NCI-H2081 treated with DMSO at 0.1 percent for 48 hours (cell line): ENCODE measurements at places on chromosomes 4 and X.

GRCh38 chrX:49934729-49935128, 12.3 kb downstream of the CLCN5 start:
- no peak for DNase-seq

DNA sequence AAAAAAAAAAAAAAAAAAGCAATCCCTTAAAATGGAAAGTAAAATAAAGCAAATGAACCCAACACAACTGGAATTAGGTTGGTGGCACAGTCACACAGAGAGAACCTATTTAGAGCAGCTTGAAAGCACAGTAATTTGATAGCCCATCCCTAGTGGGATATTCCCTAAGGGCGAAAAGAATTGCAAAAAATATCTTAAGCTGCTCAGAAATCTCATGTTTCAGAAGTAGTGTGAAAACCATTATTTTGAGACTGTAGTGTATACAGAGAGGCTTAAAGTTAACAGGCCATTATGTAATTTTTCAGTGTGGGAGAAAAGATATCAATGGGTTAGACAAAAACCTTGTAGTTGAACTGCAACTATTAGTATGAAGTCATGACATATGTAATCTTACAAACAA, 40.0 kb upstream of the DHX15 start:
- no peak for DNase-seq

DNA sequence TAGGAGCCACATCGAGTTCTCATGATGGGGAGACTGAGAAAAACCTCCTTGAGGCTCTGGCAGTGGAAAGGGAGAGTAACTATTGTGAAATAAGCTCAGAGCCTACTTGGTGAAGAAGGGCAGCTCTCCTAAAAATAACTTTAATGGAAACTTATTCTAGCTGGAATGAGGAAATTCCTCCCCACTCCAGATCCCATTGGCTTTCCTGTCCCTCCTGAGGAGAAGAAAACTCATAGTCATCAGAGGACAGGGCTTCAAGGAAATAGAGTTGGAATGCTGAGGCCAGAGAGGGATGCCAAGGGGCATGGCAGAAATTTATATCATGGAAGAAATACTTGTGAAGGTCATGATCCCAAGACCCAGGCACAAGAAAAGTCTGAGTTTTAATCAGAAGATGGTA, 70.7 kb upstream of the TAPT1 start:
- no peak for DNase-seq

GRCh38 chr4:156913234-156913633, 58.4 kb downstream of the PDGFC start:
- DNase-seq, result no peak

DNA sequence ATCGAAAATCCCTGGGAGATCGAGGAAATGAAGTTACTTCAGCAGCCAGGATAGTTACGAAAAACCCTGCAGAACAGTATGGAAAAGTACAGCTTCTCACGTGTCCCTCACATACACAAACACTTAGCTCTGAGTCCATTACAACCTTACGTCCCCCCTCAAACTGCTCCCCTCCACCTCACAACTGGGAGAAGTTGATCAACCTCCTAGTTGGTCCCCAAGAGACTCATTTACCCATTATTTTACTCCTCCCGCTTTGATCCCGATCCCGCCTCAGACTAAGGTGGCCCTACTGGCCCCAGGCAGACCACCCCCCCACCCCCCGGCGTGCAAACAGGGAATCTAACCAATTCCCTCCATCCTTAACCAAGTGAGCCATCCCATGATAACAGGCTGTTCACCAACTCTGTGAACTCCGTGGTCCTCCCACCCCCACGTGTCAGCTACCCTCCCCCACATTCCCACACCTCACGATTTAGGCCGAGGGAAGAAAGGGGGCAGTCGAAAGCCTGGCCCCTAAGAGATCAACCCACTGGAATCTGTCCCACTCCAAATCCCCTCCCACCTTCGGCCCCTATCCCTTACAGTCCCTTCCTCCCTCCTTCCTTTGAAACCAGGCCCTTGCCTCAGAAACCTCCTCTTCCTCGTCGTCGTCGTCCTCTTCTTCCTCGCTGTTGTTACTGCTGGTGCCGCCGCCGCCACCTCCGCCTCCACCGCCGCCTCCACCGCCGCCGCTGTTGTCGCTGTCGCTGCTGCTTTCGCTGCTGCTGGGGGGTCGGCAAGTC, 755 bp downstream of the ANKRD17 start:
- no peak for DNase-seq

- no peak for DNase-seq
Measured at GRCh38 chr4:106818764-106819163, 217.3 kb downstream of the DKK2 start.

DNA sequence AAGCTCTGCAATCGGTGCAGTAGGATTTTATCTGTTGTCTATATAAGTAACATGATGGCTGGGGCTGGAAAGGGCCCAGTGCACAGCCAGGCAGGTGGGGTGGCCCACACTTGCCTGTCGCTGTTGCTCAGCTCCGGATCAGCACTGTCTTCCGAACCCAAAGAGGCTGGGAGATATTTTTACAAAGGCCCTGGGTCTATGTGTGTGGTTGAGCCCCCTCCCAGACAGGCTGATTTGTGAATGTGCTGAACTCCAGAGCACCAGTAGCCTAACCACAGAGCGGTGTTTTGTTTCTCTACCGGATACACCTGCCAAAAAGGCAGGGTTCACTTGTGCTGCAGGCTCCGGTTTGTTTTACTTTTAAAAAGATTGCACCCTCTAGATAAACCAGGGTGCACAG, 33.5 kb upstream of the CHRNA9 start:
- DNase-seq, result no peak

GRCh38 chrX:30965767-30966166, 76.7 kb upstream of the TAB3 start:
- DNase-seq, result no peak

DNA sequence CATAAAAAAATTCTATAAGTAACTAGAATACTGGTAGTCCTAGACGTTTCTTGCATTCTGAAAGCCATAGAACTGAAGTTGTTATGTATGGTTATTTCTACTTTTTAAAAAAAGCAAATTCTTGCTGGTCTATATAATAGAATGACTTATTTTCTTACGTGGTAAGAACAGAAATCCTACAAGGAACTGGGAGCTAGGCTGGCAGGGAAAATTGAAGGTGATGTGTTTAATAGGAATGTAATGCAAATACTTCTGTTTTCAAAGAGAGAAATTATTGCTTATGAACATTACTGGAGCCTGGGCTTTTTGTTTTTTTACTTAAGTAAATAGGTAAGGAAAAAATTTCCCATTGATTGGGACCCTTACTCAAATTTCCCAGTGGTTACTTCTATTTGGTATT, 8.9 kb downstream of the CCNA2 start:
- no peak for DNase-seq

- no peak for DNase-seq
Measured at GRCh38 chr4:77797239-77797638, 21.9 kb downstream of the CNOT6L start.

- DNase-seq, result no peak
Measured at GRCh38 chrX:47802589-47802988, 34.1 kb upstream of the ZNF81 start.

GRCh38 chr4:106245176-106245575, 70.8 kb downstream of the TBCK start:
- no peak for DNase-seq
